ENCODE measurements at places on chromosomes 4 and X.

DNA sequence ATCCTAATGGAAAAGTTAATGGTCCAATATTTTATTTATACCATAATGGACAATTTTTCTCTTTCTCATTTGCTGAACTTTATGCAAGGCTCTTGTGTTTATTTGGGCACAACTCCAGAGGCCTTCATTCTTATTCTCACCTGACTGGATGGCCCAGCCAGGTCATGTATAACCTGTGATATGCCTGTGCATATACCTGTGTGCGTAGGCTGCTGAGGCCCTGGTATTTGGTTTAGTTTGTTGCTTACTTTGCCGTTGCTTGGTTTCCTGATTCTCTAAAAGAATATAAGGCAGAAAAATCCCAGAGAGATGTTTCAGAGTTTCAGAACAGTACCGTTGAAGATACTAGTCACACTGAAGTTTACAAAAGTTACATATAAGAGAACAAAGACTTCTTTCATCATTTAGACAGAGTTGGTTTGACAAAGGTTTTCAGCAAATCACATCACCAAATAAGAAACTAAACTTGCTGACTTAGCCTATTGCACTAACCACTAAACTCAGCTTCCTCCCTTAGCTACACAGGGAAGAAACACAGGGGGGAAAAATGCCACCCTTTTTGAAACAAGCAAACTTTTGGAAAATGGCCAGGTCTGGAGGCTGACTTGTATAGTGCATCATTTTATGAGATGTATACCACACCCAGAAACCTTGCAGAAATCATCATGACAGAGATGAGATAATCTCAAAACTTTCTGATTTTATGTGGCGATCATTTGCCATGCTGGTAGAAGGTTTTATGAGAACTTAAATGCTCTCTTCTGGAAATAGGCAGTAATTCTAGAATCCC lies 248.5 kb downstream of the GRIA3 start:
- H3K27ac ChIP-seq, result no peak overlapping the region
- H3K4me1 ChIP-seq, result no peaks in the 10 kb centered on the region
- H3K27me3 ChIP-seq, result no peaks in the 10 kb centered on the region

GRCh38 chr4:19577097-19577496 lies 674.6 kb upstream of the SLIT2 start:
- no peaks in the 10 kb centered on the region for H3K36me3 ChIP-seq
- H3K4me3 ChIP-seq, result no peak overlapping the region
- no peaks in the 10 kb centered on the region for H3K27me3 ChIP-seq
- DNase-seq, result no peak

- no peak overlapping the region for H3K4me3 ChIP-seq
- no peak overlapping the region for H3K27ac ChIP-seq
- DNase-seq, result no peak
- no peaks in the 10 kb centered on the region for H3K36me3 ChIP-seq
- no peaks in the 10 kb centered on the region for H3K27me3 ChIP-seq
- H3K4me1 ChIP-seq, result no peaks in the 10 kb centered on the region
Observed at GRCh38 chr4:36854554-36854953, 390.0 kb upstream of the NWD2 start.

GRCh38 chr4:20383969-20384368 lies 132.3 kb downstream of the SLIT2 start:
- peaks cover 9% of the 10 kb centered on the region for H3K27me3 ChIP-seq
- H3K4me1 ChIP-seq, result no peaks in the 10 kb centered on the region
- no peaks in the 10 kb centered on the region for H3K36me3 ChIP-seq
- H3K4me3 ChIP-seq, result no peak overlapping the region

GRCh38 chrX:107123750-107124149 lies 5.1 kb upstream of the RBM41 start:
- H3K36me3 ChIP-seq, result no peaks in the 10 kb centered on the region
- no peak overlapping the region for H3K4me3 ChIP-seq
- H3K27me3 ChIP-seq, result no peaks in the 10 kb centered on the region

DNA sequence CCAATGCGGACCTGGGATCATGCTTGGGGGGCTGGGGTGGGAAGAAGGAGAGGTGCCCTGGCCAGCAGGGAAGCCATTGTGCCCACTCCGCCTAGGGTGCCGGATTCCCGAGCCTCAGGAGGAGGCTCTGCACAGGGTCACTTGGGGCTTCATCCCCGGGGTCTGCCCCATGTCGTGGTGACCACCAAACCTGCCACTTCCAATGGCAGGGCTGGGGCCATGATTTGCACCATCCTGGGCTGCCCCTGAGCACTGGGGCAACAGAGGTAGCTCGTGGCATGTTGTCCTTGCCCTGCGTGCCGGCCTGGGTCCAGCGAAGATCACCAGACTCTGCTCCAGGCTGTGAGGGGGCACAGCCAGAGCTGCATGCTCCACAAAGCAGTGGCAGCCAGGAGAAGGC lies 71.4 kb upstream of the DCAF12L2 start:
- H3K36me3 ChIP-seq, result no peaks in the 10 kb centered on the region
- no peak overlapping the region for H3K4me3 ChIP-seq
- H3K27ac ChIP-seq, result no peak overlapping the region
- no peaks in the 10 kb centered on the region for H3K27me3 ChIP-seq
- DNase-seq, result no peak

DNA sequence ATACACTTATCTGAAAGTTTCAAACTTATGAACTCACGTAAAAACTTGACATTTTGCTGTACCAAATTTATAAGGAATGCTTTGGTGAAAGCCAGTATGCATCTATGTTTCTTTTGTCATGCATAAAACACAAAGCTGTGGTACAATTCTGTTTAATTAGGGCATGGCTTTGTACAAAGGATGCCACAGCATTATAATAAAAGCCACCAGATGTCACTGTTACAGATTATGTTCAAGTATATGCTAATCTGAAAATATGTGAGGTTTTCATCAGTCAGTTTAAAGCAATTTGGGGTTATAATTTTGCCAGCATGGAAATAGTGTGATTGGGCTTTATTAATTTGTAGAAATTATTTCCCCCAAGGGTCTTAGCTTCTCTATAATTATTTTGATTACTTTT lies 69.0 kb downstream of the ATOH1 start:
- no peaks in the 10 kb centered on the region for H3K36me3 ChIP-seq
- H3K4me3 ChIP-seq, result no peak overlapping the region
- H3K27ac ChIP-seq, result no peak overlapping the region
- peak; percentile 6 for DNase-seq

DNA sequence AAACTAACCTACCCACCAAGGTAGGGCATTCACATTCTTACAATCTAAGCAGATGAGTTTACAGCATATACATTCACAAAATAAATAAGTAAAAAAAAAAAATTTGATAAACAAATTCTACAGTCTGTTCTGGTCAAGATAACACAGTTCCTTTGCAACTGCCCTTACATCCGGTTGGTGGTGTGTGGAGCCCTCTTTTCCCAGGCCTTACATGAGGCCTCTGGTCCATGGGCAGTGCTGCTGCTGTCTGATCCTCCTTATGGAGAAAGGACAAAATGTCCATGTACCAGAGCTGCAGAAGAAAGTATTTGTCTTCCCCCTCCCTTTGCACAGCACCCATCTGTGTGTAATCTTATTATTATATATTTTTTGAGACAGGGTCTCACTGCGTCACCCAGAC lies 2.2 kb upstream of the SEPTIN11 start:
- H3K27me3 ChIP-seq, result no peaks in the 10 kb centered on the region
- no peak overlapping the region for H3K27ac ChIP-seq
- H3K4me3 ChIP-seq, result no peak overlapping the region
- no peaks in the 10 kb centered on the region for H3K36me3 ChIP-seq

- H3K27me3 ChIP-seq, result no peaks in the 10 kb centered on the region
- no peak for DNase-seq
- no peaks in the 10 kb centered on the region for H3K36me3 ChIP-seq
- H3K27ac ChIP-seq, result no peak overlapping the region
- no peaks in the 10 kb centered on the region for H3K4me1 ChIP-seq
Observed at GRCh38 chrX:139759637-139760036, 51.7 kb upstream of the MCF2 start.

GRCh38 chr4:112858751-112859150 lies 190.7 kb upstream of the ANK2 start:
- no peak overlapping the region for H3K4me3 ChIP-seq
- DNase-seq, result no peak
- no peak overlapping the region for H3K27ac ChIP-seq
- peaks cover 11% of the 10 kb centered on the region for H3K4me1 ChIP-seq

DNA sequence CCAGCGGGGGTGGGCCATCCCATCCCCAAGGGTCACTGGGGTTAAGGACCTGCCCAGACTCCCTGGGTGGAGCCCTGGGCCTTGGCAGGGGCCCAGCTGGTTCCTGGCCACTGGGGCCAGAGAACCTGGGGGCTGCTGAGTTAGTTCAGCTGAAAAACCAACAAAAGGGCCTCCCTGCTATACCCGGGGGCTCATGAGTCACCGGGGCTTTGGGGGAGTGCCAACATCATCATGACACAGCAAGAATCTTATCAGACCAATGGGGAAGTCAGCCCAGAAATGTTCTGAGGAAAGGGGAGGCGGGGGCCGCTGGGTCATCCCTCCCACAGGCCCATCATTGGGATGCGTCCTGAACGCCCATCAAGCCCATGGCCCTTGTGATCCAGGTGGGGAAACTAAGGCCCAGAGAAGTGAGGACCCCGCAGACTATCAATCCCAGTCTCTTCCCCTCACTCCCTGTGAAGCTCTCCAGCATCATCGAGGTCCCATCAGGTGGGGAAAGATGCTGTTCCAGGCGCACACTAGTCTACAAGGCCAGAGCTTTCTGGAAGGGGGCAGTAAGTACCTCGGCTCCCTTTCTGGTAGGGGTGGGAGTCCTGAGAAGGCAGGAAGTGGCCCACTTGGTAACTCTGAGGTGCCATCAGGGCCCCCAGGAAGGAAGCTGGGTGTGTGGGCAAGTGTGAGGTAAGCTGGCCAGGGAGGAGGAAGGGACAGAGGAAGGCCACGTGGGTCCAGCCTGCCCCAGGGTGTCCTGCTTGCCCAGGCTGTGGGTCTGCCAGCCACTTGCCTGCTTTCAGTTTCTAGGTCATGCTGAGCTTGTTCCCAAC lies 4.5 kb downstream of the G6PD start:
- H3K27ac ChIP-seq, result peak overlapping the region; percentile 79
- H3K36me3 ChIP-seq, result no peaks in the 10 kb centered on the region
- no peak overlapping the region for H3K4me3 ChIP-seq
- peak; percentile 34 for DNase-seq
- H3K4me1 ChIP-seq, result peaks cover 27% of the 10 kb centered on the region

DNA sequence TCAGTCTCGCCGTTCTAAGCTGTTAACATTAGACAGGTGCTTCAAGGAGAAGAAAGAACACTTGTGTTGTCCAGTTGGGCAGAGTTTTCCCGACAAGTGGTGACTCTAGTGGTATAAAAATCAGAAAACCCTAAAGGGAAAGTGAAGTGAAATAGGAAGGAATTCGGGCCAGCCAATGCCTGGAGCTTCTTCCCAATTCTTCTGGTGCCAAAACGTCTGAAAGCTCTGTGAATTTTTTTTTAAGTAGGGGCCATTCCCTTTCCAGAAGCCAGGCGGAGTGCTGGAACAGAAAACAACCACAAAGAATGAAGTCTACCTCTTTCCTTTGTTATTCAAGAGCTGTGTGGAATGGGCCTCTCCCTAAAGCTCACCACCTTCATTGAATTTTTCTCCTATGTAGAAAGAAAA lies 43.1 kb upstream of the PPARGC1A start:
- H3K27me3 ChIP-seq, result no peaks in the 10 kb centered on the region
- no peak for DNase-seq
- H3K4me1 ChIP-seq, result no peaks in the 10 kb centered on the region
- H3K36me3 ChIP-seq, result no peaks in the 10 kb centered on the region
- no peak overlapping the region for H3K4me3 ChIP-seq

DNA sequence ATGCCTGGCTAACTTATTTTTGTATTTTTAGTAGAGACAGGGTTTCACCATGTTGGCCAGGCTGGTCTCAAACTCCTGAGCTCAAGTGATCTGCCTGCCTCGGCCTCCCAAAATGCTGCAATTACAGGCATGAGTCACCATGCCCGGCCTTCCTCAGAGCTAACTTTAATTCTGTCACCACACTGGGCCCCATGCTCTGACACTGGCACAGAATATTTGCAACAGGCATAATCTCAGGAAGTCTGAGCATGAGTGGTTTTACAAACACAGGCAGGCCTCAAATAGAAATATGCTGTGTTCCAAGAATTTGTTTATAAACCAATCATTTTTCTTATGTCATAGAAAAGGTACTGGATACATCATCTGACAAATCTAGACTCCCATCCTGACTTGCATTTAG lies 32.7 kb upstream of the FAM9C start:
- no peak overlapping the region for H3K4me3 ChIP-seq
- no peaks in the 10 kb centered on the region for H3K36me3 ChIP-seq
- DNase-seq, result no peak
- H3K4me1 ChIP-seq, result no peaks in the 10 kb centered on the region
- no peak overlapping the region for H3K27ac ChIP-seq
- no peaks in the 10 kb centered on the region for H3K27me3 ChIP-seq

DNA sequence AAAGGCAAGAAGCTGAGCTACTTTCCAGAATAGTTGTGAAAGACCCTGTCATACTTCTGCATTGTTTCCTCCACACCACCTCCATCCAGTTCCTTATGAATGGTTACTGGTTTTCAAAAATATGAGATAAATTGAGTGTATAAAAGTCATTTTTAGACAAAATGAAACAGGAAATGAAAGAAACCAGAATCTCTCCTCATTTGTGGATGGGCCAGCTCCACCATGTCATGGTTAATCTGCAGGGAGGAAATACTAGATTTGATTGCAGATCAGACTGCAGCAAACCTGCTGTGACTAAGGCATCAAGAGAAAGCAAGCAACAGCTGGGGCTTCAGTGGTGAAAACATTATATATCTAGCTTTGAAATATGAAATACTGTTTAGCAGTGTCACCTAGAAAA lies 23.8 kb downstream of the F9 start:
- H3K27me3 ChIP-seq, result no peaks in the 10 kb centered on the region
- no peaks in the 10 kb centered on the region for H3K4me1 ChIP-seq
- no peak for DNase-seq
- H3K27ac ChIP-seq, result no peak overlapping the region
- H3K4me3 ChIP-seq, result no peak overlapping the region

GRCh38 chr4:99790796-99791617 lies 25.6 kb upstream of the DAPP1 start:
- no peaks in the 10 kb centered on the region for H3K4me1 ChIP-seq
- no peak for DNase-seq
- no peak overlapping the region for H3K4me3 ChIP-seq
- no peak overlapping the region for H3K27ac ChIP-seq
- H3K36me3 ChIP-seq, result no peaks in the 10 kb centered on the region

- DNase-seq, result no peak
- H3K27ac ChIP-seq, result no peak overlapping the region
- H3K4me1 ChIP-seq, result peaks cover 7% of the 10 kb centered on the region
Observed at GRCh38 chrX:39613482-39613995, 484.2 kb downstream of the BCOR start.

GRCh38 chrX:110402850-110403221 lies 44.2 kb downstream of the RTL9 start:
- H3K27ac ChIP-seq, result no peak overlapping the region
- no peaks in the 10 kb centered on the region for H3K36me3 ChIP-seq
- no peaks in the 10 kb centered on the region for H3K27me3 ChIP-seq
- no peaks in the 10 kb centered on the region for H3K4me1 ChIP-seq

DNA sequence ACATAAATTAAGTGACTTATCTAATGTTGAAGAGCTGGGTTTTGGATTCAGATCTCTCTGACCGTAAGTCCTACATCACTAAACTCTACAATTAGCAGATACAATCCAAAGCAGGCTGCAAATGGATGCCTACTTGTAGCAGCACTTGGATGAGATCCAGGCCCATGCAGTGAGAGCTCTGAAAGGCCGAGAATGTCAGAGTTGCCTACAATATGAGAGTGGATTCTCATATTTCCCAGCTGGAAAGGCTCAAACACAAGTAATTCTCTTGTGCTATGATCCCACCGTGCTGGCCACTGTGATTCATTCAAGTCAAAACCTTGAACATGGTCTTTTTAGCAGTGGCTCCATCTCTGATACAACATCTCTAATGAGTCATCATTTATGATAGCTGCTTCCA lies 125.4 kb upstream of the CHRDL1 start:
- H3K36me3 ChIP-seq, result no peaks in the 10 kb centered on the region
- H3K4me1 ChIP-seq, result no peaks in the 10 kb centered on the region
- no peak for DNase-seq
- H3K27me3 ChIP-seq, result no peaks in the 10 kb centered on the region

All from HCT116 (cell line).